AG09319 (cell line): ENCODE measurements at places on chromosomes 3 and 15.
A peak's percentile ranks its signal among the peaks of the same experiment; 100 is the strongest.

DNA sequence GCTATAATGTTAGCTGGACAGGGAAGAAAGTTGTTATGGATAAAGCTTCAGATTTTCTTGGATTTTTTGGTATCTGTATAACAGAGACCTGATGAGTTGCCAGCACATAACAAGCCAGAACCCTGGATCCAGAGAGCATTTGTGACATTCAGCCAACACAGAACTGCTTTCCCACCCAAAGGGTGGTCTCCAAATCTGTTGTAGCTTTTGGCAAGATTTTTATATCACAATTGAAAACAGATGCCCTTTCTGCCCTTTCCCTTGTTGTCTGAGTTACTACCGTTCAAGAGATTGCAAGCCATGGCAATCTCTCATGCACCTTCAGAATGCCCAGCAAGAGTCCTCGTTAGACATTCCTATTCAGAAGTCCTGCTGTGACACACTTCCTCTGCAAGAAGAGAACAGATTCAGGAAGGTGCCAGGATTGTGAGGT lies 107.6 kb upstream of the FGF7 start:
- DNase-seq = no peak

- no peak for DNase-seq
These were observed 41.2 kb downstream of the KLF15 start for GRCh38 chr3:126316031-126316461.

DNA sequence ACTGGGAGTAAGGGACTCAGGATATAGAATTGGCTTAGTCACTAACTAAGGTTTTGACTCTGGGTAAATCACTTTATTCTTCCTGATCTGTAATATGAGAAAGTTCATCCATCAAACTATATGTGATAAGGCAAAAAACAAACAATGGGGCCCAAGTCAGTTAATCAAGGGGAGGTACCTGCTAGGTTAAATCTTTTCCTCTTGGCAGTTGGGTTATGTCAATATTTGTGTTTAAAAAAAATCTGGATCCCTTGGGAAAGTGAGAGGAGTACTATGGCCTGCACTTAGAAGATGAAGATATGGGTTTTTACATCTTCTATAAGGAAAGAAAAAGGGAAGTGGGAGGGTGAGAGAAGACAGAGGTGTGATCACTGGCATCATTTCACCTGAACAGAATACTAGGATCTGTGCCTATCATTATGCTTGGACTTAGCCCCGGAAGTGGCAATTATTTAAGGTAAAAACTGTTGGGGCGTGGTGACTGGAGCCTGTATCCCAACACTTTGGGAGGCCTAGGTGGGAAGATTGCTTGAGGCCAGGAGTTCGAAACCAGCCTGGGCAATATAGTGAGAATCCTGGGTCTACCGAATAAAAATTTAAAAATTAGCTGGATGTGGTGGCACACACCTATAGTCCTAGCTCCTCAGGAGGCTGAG lies 2.8 kb upstream of the SLC28A2 start:
- DNase-seq = no peak

DNA sequence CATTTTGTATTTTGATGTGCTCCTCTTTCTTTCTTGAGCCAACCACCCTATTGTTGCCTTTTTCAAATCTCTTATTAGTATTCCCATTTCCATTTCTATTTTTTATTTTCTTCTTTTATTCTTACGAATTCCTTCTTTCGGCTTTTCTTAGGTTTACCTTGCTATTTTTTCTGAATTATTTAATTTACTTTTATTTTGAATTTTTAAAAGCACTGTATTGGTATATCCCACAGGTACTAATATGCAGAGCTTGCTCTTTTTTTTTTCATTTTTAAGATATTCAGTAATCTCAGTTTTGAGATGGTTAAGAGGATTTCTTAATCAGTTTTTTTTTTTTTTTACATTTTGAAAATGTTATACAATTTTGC lies 18.4 kb upstream of the MCF2L2 start:
- DNase-seq = no peak

- DNase-seq = no peak
These were observed 45.5 kb downstream of the GREM1 start for GRCh38 chr15:32763295-32763694.

- DNase-seq = no peak
These were observed 23.3 kb upstream of the ATP1B3 start for GRCh38 chr3:141853081-141853601.

GRCh38 chr3:32498252-32498651 lies 4.4 kb downstream of the CMTM6 start:
- DNase-seq = no peak

- no peak for DNase-seq
These were observed 56.9 kb downstream of the CEP152 start for GRCh38 chr15:48754011-48754410.

GRCh38 chr3:62809369-62809768 lies 65.8 kb downstream of the CADPS start:
- no peak for DNase-seq

GRCh38 chr3:13621381-13622221 lies 72.7 kb downstream of the FBLN2 start:
- DNase-seq = no peak

- no peak for DNase-seq
These were observed 69.1 kb downstream of the TTC23 start for GRCh38 chr15:99180086-99180963.

DNA sequence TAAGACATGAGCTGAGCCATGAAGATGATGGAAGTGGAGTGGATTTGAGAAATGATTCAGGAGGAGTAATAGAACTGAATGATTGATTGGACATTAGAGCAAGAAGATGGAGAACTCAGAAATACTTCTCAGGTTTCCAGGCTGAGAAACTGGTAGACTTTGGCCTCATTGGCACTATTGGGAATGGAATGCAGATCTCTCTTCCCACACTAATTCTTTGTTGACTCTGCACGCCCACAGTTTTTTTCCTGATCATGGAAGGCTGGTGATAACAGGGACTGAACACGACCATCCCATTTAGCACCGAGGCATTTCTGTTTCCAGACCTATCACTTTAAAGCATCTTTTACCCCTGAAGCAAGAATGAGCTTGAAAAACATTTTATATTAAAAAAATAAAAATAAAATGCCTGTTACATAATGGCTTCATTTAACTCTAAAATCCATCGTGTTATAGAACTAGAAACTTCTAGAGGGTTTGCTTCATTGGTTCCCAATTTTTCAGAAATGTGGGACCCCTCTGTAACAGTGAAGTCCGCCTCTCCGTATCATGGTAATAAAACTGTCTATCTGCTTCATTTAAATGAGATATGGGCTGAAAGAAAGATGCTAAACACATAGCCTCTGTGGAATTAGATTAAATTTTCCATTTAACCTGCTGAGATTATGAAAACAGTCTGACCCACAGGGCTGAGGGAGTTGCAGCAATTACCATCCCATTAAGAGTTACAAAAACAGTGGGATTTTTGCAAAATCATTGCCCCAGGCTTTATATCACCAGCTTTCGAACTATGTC lies 562.0 kb upstream of the CFAP20DC start:
- DNase-seq = no peak

DNA sequence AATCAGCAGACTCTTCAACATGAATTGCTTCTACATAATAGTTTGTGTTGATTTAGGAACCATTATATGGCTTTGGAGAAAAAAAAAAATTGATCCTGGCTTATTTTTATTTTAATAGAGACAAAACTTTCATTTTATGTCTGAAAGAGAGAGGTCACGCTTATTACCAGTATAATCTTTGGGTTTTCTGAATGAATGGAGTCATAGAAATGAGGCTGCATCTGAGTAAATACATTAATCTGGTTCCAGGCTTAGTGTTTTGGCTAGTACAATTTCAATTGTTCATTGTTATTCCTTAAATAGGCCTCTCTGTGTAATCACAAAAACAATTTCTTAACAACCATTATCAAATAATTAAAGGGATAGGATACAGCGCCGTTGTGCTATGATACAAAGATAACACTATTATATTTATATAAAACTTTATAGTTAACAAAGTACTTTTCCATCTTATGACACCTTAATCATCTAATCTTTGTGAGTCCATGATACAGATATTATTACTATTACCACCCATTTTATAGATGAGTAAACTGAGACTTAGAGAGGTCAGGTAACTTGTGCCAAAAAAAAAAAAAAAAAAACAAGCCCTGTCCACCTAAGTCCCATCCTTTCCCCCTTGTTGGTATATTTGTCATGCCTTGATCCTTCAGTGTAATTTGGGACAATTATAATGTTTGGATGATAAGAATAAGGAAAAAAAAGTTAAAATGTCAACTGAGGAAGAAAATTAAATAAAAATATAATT lies 41.8 kb upstream of the GOLM2 start:
- DNase-seq = no peak

GRCh38 chr15:63225381-63225780 lies 36.0 kb downstream of the RAB8B start:
- DNase-seq = no peak

DNA sequence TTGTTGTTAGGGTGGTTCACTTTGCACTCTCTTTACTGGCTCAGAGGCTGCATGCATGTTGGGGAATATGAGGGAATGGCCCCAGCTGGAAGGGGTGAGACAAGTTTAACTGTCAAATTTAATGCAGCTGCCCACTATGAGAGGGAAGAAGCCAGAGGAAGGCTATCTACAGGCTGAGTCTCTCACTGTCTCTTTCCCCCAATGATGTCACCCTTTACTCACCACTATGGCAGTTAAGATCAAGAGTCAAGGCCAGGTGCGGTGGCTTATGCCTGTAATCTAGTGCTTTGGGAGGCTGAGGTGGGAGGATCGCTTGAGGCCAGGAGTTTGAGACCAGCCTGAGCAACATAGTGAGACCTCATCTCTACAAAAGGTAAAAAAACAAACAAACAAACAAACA lies 12.2 kb upstream of the RBMS3 start:
- DNase-seq = no peak

DNA sequence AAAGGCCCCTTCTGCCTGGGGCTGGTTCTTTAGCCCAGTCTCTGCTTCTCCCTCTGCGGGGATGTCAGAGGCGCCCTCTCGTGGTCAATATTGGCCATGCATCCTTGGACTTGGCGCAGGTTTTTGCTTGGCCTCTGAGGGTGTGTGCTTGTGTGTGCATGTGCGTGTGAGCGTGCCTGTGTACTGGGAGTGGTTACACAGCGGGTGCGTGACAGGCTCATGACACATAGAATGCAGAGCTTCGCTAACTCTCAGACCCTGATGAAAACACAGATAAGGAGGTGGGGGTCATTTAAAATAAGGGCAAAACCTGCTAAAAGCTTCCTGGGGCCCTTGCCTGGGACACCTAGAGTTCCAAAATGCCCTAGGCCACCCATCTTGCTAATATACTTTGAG lies 160.9 kb downstream of the SMAD6 start:
- DNase-seq = peak; percentile 79

- no peak for DNase-seq
These were observed 184.7 kb upstream of the POU1F1 start for GRCh38 chr3:87461036-87461435.

DNA sequence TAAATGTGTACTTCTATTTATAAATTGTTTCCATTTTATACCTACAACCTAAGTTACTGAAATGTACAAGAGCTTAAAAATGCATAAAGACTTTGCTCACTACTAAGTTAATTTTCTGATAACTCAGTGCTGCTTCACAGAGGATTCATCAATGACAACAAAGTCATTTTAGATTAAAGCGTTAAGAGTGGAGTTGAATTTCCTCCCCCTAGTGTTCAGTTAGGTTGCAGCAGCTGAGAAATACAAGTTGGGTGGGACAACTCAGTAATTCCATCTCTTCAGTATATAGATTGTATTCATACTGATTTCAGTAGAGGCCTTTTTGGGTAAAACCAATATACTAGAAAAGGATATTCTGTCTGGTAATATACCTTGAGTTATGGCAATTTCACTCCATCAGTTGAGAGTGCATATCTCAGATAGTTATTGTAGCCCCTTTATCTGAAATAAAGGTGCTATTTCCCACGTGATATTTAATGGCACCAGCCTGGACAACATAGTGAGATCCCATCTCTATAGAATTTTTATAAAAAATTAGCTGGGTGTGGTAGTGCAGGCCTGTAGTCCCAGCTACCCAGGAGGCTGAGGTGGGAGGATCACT lies 6.9 kb upstream of the RPL35A start:
- DNase-seq = no peak

DNA sequence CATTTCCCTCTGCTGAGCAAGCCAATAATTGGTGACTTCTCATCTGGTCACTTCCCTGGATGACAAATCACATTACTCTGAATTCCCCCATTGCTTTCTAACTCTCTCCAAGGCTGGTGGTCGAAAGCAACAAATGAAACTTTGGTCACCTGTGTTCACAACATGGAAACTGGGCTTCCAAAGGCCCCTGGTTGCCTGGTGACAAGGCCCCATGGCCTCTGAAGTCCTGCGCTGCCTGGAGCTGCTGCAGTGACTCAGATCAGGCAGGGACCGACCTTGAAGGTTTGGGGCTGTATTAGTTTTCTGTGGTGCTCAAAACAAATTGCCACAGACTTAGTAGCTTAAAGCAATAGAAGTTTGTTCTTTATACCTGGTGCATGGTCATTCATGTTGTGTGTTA lies 345.3 kb downstream of the WDR72 start:
- no peak for DNase-seq

- peak; percentile 19 for DNase-seq
These were observed 301.8 kb upstream of the MCTP2 start for GRCh38 chr15:93929375-93930094.

DNA sequence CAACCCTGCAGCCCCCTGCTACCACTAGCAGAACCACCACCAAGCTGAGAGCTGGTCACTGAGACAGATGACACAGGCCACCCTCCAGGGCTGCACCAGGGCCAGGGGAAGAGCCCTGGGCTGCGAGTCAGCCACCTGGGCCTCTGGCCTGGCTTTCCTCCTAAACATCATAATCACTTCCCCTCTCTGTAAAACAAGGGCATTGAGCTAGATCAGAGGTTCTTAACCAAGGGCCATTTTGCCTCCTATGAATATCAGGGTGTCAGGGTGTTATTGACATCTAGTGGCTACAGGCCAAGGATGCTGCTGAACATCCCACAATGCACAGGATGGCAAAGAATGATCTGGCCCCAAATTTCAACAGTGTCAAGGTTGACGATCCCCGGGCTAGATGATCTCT lies 25.2 kb downstream of the TLE3 start:
- DNase-seq = no peak

- no peak for DNase-seq
These were observed 76.1 kb downstream of the ADAMTS17 start for GRCh38 chr15:100265641-100266035.

DNA sequence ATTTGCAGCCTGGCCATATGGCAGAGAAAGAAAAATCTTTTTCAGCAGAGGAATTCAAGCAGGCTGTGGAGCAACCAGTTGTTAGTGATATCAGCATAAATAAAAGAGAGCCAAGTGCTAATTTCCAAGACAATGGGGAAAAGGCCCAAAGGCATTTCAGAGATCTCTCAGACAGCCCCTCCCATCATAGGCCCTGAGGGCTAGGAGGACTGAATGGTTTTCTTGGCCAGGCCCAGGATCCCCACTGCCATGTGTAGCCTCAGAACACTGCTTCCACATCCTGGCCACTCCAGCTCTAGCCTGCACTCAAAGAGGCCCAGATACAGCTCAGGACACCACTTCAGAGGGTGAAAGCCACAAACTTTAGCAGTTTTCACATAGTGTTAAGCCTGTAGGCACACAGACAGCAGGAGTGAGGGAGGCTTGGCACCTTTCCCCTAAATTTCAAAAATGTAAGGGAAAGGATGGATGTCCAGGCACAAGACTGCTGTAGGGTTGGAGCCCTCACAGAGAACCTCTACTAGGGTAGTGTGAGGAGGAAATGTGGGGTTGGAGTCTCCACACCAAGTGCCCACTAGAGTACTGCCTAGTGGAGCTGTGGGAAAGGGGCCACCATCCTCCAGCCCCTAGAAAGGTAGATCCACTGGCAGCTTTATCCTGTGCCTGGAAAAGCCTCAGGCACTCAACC lies 191.4 kb downstream of the TBL1XR1 start:
- DNase-seq = no peak
